ENCODE measurements at places on chromosomes 5 and 9.

DNA sequence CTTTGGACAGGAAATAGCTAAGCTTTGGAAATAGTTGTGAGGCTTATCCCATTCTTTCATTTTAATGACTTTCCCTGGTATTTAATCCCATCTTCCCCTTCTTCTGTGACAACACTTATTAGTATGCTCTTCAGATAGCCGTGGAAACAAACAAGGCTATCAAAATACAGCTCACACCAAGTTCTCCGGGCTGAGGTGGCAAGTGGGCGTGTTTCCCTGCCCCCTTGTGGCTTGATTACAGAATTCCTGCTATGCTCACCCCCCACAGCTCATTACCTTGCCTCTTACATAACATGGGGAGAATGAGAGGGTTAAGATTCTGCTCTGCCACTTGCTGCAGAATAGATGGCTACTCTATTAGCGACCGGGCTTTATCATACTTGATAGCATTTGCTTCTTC lies 437.1 kb upstream of the TLE4 start:
- peak; percentile 47 for DNase-seq

- no peak for DNase-seq
Measured at GRCh38 chr9:19310246-19310645, 69.8 kb downstream of the RPS6 start.

GRCh38 chr5:83810511-83810910 lies 89.9 kb upstream of the HAPLN1 start:
- no peak for DNase-seq

- DNase-seq = no peak
Measured at GRCh38 chr9:137136881-137137607, 1.9 kb upstream of the GRIN1 start.

GRCh38 chr9:109179801-109180523 lies 12.9 kb upstream of the FRRS1L start:
- no peak for DNase-seq

GRCh38 chr5:176731506-176732160 lies 78.7 kb upstream of the UNC5A start:
- DNase-seq = no peak

GRCh38 chr5:59466271-59466670 lies 427.3 kb downstream of the PDE4D start:
- DNase-seq = no peak

DNA sequence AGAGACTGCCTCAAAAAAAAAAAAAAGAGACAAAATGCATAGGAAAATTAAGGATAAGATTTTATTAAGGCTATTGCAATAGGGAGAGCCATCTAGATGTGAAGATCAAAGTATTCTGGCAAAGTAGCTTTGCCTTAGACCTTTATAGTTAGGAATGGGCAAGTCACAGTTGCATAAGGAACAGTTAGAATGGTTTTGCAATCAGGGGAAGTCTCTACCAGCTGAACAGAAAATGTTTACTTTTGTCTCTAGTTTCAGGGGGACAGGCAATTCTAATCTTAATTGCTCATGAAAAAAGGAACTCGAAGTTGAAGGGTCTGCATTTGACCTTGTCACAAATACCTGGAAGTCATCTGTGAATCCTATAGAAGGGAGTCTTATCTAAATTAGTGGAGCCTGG lies 13.1 kb upstream of the ATP6V1G1 start:
- DNase-seq = no peak

GRCh38 chr5:64165500-64166200 lies at the start of gene RNF180:
RNF180 (plus strand) TSS chr5:64165843; CDS start chr5:64200808, 34,965 bp downstream.
- no peak for DNase-seq

DNA sequence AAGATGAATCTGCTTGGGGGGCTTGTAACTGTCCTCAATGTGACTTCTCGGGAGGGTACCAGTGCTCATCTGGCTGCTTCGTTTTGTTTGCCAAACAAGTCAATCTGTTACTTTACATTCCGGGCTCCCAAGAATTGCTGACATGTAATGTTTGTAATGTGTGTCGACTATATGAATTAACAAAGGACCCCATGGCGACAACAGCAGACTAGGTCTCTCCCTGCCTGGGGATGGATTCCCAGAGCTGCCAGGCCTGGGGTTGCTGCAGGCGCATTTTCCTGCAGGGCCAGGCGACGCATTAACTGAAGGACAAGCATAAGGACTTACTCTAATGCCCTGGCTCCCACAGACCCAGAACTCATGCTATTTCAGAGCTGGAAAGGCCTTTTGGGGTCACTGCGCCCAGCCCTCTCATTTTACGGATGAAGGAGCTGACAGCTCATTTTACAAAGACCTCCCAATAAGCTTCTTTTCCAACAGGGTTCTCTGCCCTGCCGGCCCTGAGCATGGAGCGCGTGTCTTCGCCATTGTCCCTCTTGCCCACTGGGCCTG lies 214.8 kb downstream of the TTLL11 start:
- DNase-seq = no peak

GRCh38 chr5:78586251-78586650 lies 62.3 kb downstream of the LHFPL2 start:
- DNase-seq = peak; percentile 90

GRCh38 chr5:117255211-117256027 lies 680.8 kb upstream of the SEMA6A start:
- no peak for DNase-seq

- DNase-seq = no peak
Measured at GRCh38 chr5:22598796-22599195, 254.3 kb downstream of the CDH12 start.

DNA sequence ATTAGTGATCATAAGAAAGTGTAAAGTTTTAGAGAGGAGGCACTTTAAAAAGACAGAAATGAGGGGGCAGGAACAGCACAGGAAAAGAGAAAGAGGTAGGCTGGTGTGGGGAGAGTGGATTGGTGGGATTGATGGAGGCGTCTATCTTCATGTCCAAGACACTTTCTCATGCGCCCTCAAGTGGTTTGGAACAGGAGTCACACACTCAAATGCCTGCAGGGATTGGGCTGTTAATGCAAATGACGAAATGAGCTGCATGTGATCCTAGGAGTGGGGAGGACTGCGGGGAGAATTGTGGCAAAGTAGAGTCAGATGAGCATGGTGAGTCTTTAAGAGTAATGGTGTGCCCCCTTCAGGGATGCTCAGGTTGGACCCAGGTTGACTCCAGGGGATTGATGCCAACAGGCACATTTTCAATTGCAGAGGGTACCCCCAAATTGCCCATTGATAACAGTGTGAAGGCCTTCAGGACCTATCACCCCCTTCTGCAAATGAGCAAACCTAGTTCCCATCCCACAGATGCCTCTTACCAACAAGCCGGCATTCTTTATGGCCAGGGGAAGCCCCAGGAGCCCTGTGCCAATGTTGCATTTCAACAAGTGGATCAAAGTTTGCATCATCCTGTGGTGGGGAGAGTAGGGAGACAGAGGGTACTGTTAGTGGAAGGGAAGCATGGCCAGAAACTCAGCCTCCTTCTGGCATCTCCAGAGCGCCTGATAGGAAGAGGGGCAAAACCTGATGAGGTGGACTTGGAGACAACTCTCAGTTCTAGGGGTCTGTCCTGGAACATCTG lies 5.3 kb downstream of the SLC36A3 start:
- DNase-seq = peak; percentile 19

- peak; percentile 14 for DNase-seq
Measured at GRCh38 chr5:126137891-126138280, 285.3 kb upstream of the GRAMD2B start.

DNA sequence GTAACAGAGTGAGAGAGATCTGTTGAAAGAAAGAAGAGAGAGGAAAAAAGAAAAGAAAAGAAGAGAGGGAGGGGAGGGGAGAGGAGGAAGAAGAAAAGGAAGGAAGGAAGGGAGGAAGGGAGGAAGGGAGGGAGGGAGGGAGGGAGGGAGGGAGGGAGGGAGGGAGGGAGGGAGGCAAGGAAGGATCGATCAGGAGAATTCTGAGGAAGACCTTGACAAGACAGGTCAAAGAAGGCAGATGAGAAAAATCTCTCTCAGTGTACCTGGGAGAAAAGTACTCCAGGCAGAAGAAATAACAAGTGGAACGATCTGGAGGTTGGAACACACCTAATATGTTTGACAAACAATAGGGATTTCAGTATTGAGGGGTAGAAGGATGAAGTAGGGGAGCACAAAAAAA lies 64.6 kb upstream of the SUSD1 start:
- no peak for DNase-seq

DNA sequence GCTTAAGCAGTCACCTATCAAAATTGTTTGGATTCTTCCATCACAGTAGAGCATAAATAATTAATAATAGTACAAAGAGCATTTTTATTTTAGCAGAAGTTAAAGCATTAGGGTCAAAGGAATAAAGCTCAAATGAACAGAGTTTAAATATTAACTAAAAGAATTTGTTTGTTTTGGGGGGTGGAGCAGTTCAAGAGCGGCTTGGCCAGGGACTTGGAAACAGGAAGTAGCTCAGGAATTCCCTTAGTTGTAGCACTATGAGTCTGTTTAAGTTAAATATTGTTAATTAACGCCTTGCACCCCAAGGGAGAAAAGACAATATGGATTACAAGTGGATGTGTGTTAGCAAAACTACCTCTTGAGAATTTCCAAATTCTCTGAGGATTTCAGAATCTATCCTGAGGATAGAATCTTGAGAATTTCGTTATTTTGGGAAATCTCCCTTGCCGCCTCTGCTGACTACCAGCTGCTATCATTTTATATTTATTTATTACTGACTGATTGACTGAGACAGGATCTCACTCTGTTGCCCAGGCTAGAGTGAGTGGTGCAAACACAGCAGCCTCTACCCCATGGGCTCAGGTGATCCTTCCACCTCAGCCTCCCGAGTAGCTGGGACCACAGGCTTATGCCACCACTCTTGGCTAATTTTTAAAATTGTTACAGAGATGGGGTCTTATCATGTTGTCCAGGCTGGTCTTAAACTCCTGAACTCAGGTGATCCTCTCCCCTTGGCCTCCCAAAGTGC lies 96.7 kb upstream of the CHD1 start:
- DNase-seq = no peak

GRCh38 chr9:92760070-92760469 lies 4.6 kb downstream of the BICD2 start:
- no peak for DNase-seq

DNA sequence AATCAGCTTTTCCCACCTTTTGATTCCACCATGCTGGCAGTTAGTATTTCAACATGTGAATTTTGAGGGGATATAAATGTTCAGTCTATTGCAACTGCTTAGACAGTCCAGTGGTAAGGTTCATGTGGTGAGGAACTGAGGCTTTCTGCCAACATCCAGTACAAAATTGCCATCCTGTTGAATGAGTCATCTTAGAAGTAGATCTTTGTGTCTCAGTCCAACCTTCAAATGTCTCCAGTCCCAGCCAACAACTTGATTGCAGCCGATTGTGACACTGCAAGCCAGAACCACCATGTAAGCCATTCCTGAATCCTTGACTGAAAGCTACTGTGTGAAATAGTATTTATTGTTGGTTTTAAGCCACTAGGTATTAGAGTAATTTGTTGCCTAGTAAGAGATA lies 331.5 kb upstream of the GRIN3A start:
- no peak for DNase-seq

DNA sequence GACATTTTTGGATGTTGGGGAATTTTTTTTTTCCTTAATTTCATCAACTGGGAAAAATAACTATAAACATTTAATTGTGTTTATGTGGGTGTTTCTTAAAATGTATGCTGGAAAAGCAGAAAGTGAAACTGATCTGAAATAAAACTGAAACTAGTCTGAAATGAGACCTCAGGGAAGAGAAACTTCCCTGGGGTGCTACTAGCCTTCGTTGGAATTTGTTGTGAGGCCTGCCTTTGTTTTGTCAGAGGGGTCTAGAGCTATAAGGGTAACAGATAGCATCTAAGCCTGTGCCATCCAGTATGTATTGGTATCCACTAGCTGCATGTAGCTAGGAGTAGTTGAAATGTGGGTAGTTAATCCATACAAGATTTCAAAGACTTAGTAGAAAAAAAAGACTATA lies 10.4 kb downstream of the ZNF618 start:
- peak; percentile 27 for DNase-seq

DNA sequence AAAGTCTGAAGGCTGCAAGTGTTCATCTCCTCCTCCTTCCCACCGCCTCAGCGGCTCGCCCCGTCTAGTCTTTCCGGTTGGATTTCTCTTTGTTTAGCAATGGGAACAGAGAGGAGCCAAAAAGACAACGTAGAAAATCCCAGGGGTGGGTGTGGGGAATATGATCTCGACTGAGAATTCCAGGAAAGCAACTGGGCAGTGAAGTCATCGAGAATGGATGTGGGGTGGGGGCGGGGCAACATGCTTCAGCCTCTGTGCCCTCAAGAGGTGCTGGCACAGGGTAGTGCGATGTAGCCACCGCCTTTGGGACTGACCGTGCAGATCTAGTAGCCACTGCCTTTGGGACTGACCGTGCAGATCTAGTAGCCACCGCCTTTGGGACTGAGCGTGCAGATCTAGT lies 12.9 kb downstream of the MSX2 start:
- DNase-seq = no peak

DNA sequence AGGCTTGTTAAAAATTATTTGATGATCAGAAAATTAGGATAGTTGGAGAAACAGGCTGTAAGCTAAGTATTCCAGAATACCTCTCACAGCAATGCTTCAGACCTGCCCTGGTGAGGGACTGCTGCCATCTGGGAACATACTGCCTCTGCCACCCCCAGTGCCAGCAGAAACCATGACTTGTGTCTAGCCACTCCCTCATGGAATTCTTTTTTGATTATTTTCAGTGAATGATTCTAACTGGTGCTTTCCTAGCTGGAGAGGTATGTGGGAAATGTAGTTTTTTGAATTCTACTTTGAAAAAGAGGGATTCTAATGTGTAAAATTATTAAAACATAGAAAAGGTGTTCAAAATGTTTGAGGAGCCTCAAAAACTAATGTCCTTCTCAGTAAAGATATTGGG lies 126.3 kb downstream of the HMHB1 start:
- no peak for DNase-seq

DNA sequence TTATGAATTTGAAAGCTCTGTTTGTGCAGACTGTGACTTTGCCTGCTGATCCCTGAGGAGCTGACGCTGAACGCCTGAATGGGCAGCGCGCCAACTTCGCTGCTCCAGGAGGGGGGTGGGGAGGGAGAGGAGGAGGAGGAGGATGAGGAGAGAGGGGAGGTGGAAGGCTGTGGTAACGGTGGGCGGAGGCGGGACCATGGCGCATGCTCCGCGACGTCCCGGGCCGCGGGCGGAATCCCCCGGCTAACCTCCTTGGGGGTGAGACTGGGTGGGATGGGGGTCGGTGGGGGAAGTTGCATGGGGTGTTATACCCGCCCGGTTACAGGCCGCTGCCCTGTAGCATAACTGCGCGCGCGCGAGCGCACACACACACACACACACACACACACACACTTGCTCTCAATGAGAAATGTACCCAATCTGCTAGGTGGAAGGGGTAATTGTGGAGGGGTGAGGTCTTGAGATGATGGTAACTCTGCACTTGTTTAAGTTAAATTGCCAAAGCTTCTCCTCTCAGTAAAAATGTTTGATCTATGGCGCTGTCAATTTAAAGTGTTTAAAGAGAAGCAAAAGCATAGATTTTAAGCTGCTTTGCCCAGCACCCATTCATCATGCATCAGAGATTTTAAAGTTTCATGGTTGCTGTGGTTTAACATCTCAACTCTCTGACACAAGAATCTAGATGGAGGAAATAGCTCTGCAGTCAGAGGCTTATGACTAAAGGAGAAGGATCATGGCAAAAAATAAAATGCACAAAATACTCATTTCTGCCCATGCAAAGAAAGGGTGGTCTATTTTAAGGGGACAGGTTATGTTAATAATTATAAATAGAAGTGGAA lies 76.6 kb upstream of the TBCA start:
- peak; percentile 74 for DNase-seq

- DNase-seq = no peak
Measured at GRCh38 chr5:59685793-59686192, 207.7 kb downstream of the PDE4D start.

- no peak for DNase-seq
Measured at GRCh38 chr9:71609448-71609830, 158.9 kb downstream of the CEMIP2 start.

- DNase-seq = no peak
Measured at GRCh38 chr5:59319250-59319649, 574.3 kb downstream of the PDE4D start.

- DNase-seq = no peak
Measured at GRCh38 chr5:85148701-85149100, 764.0 kb upstream of the EDIL3 start.
